ENCODE measurements at places on chromosomes 3 and 15.

GRCh38 chr3:53835257-53835656, 11.0 kb downstream of the CHDH start:
- DNase-seq = no peak

GRCh38 chr3:141828890-141829289, 47.6 kb upstream of the ATP1B3 start:
- DNase-seq = peak; percentile 97

GRCh38 chr15:77039848-77040247, 31.1 kb downstream of the TSPAN3 start:
- DNase-seq = no peak

DNA sequence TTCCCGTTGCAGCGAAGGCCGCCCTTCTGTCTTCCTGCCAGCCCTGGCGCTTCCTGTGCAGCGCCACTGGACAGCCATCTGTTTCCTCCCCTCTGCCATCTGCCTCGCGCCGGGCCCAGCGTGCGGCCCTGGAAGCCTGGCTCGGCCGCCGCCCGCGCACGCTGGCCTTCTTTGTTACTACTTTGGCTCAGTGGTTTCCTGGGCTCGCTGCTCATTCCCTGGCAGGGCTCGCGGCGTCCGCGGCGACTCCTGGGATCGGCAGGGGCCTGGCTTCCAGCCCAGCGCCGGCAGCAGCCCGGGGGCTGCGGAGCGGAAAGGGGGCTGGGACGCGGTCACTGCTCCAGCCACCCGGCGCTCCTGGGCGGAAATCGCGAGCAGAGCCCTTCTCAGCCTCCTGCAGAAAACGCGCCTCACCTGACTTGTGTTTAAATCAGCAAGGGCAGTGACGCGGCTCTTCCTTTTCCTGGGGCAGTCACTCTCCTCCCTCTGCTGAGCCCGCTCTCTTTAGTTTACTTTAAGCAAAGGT, 10.0 kb downstream of the CMTM7 start:
- DNase-seq = peak; percentile 59

DNA sequence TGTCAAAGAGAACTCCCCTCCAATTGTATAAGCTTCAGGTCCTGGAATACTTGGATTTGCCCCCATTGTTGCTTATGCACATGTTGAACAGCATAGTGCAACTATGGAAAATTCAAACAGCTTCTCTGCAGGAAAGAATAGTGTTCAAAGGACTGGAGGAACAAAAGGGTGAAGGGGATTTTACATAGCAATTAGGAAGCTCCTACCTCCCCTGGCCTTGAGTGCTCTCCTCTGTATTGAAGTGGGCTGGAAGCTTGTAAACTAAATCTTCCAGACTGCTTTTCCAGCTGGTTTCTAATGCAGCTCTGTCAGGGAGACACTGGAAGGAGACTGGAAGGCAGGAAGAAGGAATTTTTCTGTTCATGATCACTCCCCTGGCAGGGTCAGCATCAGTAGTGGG, 7.2 kb upstream of the ELP6 start:
- no peak for DNase-seq

GRCh38 chr15:51121118-51121517, 26.4 kb upstream of the TNFAIP8L3 start:
- no peak for DNase-seq

GRCh38 chr15:91970142-91970541, 116.6 kb downstream of the SLCO3A1 start:
- no peak for DNase-seq

GRCh38 chr3:189512821-189513220, 118.4 kb upstream of the TP63 start:
- no peak for DNase-seq
